ENCODE measurements at places on chromosomes 5 and 9.

- DNase-seq, result no peak
Observed at GRCh38 chr5:132714456-132715307, 22.7 kb downstream of the KIF3A start.

GRCh38 chr5:84478603-84479002, 93.9 kb upstream of the EDIL3 start:
- no peak for DNase-seq

GRCh38 chr5:105963696-105964255, 1707.0 kb downstream of the EFNA5 start:
- no peak for DNase-seq

DNA sequence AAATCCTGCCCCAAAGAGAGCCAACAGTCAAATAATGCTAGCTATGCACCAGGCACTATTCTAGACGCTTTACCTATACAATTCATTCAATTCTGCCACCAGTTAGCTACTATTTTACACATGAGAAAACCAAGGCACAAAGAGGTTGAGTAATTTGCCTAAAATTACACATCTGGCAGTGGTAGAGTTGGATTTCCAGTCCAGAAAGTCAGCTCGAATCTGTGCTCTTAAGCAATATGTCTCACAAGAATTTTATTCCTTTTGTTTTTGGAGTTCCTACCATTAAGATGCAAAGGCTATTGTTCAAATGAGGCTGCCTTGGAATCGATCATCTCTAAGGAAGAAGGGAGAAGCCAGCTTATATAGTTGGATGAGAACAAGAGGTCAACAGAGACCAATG, 256.9 kb upstream of the RASA1 start:
- no peak for DNase-seq

DNA sequence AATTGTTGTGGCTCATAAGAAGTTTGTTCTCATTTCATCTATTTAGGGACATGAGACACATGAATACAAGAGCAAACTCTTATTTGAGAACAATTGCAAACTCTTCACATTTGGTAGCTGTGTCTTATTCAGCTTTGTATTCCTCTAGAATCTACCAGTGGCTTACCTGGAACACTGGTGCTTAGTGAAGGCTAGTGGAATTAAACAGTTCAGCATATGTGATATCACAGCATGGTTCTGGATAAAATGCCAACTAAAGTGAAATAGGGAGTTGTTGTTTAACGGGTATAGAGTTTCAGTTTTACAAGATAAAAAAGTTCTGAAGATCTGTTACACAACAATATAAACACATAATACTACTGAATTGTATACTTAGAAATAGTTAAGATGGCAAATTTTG, 48.9 kb downstream of the NRG2 start:
- no peak for DNase-seq

DNA sequence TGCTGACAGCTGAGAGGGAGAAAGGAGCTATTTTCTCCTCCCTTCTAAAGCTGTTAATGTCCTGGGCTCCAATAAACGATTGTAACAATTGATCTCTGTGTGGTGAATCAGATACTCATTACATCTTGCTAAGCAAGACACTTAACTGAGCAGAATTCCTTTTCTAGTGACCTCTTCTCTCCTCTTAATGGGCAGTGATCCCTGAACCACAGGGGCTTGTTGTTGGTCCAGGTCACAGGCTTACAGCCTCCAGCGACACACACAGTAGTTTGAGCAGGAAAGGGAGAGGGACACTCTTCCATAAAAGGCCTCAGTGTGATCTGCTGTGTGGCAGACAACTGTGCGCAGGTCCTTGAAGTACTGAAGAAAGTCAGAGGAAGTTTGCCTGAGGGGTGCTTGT, 58.5 kb upstream of the MYO10 start:
- DNase-seq, result peak; percentile 1

- DNase-seq, result no peak
Observed at GRCh38 chr5:108736855-108737254, 10.8 kb upstream of the FER start.

DNA sequence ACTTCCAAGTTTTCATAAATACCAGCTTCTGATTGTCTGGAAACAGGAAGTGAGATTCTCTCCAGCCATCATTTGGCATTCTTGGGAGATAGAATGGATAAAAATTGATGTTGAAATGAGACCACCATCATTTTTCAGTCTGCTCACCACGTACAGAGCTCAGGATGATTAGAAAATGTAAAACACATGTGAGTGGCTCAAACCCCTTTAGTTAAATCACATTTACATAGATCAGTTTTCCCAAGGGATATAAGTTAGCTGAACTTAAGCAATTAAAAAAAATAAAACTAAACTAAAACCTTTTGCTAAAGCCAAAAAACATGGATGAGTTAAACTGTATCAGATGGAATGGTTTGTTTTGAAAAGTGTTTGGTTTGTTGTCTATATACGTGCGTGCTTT, 37.1 kb upstream of the GDNF start:
- no peak for DNase-seq

DNA sequence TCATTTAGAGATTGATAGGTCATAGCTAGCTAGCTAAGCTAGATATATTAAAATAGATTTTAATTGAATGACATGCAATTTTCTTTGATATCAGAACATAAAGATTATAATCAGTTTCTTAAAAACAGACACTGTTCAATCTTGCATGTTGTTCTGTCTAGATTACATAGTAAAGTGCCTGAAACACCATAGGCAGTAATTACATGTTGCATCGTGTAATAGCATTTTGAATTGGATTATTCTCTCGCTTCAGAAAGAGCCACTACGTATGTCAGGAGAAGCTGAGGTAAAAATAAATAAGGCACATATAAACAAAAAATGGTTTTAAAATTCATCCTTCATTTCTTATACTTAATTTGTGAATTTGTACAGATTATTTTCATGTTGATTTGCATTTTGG, 148.0 kb upstream of the CDH12 start:
- DNase-seq, result no peak

- no peak for DNase-seq
Observed at GRCh38 chr9:137834846-137835546, 42.6 kb upstream of the CACNA1B start.

GRCh38 chr9:36924071-36924470, 110.0 kb downstream of the PAX5 start:
- no peak for DNase-seq

DNA sequence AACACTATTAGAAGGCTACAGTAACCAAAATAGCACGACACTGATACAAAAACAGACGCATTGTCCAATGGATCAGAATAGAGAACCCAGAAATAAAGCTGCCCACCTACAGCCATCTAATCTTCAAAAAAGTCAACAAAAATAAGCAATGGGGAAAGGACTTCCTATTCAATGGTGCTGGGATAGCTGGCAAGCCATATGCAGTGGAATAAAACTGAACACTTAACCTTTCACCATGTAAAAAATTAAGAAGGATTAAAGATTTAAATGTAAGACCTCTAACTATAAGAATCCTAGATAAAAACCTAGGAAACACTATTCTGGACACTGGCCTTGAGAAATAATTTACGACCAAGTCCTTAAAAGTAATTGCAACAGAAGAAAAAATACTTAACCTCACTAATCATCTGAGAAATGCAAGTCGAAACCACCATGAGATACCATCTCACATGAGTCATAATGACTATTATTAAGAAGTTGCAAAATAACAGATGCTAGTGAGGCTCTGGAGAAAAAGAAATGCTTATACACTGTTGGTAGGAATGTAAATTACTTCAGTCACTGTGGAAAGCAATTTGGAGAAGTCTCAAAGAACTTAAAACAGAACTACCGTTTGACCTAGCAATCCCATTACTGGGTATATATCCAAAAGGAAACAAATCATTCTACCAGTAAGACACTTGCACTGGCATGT, 203.3 kb upstream of the CDH9 start:
- DNase-seq, result no peak

GRCh38 chr5:150213530-150213929, 23.7 kb downstream of the SLC6A7 start:
- no peak for DNase-seq

GRCh38 chr5:89755024-89755423, 654.5 kb downstream of the CETN3 start:
- no peak for DNase-seq

DNA sequence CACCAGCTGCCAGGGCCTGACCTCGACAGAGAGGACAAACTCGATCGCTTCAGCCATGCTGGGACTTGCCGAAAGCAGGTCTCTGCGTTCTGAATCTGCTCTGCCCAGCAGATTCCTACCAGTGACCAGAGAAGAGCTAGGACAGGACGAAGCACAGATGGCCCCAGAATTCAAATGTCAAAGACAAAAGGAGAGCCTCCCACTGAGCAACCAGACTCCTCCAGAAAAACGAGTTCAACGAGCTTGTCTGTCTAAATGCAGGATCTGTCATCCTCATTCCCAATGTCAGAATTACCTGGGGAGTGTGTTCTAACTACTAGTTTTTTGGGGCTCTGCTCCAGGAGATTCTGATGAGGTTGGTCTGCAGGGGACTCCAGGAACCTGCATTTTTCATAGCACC, 13.4 kb downstream of the AK8 start:
- no peak for DNase-seq

GRCh38 chr9:98811051-98811650, 3.7 kb downstream of the GALNT12 start:
- no peak for DNase-seq

DNA sequence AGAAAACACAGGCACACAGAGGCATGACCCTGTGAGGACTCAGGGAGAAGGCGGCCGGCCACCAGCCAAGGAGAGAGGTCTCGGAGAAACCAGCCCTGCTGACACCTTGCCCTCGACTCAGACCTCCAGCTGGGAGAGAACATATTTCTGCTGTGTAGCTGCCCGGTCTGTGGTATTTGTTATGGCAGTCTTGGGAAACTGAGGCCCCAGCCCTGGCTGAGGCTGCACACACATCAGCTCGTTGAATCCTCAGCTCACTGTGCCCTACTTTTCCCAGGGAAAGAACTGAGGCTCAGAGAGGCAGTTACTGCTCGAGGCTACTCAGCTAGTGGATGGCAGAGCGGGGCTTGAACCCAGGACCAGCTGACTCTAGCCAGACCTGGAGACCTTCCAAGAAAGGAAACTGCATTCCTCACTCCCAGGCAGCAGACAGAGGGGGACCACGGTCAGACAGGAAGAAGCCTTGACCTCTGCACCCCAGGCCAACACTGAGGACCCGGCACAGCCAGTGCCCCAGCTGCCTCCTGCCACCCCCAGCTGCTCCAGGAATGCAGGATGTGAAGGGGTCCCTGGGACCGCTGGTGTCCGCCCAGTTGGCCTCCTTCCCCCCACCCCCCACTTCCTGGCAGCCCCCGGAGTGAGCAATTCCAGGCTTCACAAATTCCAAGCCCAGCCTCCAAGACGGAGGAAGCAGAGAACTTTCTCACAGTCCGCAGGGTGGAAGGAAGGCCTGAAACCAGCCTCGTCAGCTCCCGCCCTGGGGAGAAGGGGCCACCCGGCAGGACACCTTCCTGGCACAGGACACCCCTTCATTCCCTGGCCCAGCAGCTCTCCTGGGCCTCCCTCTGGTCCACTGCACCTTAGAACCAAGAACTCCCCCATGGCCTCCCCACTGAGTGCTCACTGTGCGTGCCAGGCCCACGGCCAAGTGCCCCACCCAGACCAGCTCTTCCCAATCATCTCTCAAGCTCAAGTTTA, 69.9 kb downstream of the LRSAM1 start:
- no peak for DNase-seq

DNA sequence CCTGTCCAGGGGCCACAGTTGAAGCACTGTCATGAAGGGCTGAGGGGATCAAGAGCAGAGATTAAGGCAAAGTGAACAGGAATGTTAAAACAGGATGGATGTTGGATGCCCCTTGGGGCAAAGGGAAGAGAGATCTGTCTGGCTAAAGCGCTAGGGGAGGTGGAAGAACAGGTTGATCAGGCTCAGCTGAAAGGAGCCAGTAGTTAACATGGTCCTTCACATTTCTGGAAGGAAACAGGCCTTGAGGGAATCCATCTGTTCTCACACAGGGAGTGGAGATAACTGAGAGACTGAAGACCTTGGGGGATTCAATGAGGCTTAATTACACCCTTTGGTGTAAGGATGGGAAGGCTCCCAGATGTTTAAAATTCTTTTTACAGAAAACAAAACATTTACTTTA, 5.8 kb downstream of the HAPLN1 start:
- DNase-seq, result no peak

GRCh38 chr9:35814106-35814840, 569 bp downstream of the HINT2 start:
- DNase-seq, result no peak

GRCh38 chr5:160436017-160436416, 14.4 kb downstream of the PTTG1 start:
- DNase-seq, result no peak

DNA sequence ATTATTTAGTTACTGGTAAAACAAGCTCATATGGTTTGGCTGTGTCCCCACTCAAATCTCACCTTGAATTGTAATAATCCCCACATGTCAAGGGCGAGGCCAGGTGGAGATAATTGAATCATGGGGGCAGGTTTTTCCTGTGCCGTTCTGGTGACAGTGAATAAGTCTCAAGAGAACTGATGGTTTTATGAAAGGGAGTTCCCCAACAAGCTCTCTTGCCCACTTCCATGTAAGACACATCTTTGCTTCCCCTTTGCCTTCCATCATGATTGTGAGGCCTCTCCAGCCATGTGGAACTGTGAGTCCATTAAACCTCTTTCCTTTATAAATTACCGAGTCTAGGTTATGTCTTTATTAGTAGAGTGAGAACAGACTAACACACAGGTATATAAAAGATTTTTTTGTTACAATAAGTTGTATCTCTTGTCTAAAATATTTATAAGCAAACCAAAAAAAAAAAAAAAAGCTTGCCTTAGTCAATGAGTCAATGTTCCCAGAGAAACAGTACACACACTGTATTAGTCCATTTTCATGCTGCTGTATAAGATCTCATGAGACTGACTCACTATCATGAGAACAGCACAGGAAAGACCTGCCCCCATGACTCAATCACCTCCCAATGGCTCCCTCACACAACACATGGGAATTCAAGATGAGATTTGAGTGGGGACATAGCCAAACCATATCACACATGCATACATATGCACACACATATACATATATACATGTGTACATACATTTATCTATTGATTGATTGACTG, 138.3 kb downstream of the BASP1 start:
- no peak for DNase-seq

GRCh38 chr5:87151547-87151946, 116.1 kb upstream of the RASA1 start:
- DNase-seq, result no peak

- no peak for DNase-seq
Observed at GRCh38 chr9:73090214-73090613, 61.5 kb upstream of the ANXA1 start.

DNA sequence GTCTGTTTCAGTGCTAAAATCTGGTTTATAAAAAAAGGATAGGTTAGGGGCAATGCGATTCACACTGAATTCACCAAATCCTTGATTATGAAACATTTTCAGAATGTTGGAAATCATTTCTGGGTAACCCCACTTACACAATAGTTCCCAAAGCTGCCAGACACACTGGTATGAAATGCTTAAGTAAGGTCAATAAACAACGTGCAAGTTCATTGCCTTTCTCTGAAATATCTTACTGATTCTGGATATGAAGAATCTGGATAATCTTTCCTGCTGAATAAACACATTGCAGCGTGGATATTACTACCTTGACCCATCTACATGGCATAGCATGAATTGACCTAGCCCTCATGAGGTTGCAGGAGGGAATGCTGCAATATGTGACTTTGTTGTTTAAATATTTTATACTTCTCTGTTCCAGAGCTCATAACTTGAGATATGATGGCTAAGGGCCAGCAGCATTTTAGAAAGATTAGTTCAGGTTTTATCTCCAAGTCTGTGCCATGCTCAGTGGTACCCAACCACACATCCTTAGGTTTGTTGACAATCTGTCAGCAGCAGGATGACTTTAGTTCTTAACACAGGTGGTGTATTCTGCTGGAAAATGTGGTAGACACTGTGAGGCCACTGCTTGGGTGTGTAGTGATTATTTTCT, 121.0 kb downstream of the NREP start:
- DNase-seq, result no peak

Data from iPS DF 6.9 (cell line).